Epithelial cell of proximal tubule (primary cell): ENCODE measurements at places on chromosomes 16 and 17. TPM values are rescaled to one million over a fixed set of nuclear protein-coding genes. Genes with fewer than 3 reads are reported as not detected.

The STAT5A gene
- total RNA-seq: 10.9 and 11.3 TPM in 2 replicates

The PITPNM3 gene
- 0.65 and 1.3 TPM in 2 replicates for total RNA-seq

The PLEKHH3 gene
- total RNA-seq: 8.5 and 19.1 TPM in 2 replicates

The MPV17L gene
- 2.2 and 5.9 TPM in 2 replicates for total RNA-seq

The VTN gene
- total RNA-seq: not detected in 2 replicates

- DNase-seq: no peak
These were observed 37.7 kb upstream of the MEAK7 start for GRCh38 chr16:84541999-84542817.

- no peak for DNase-seq
These were observed 120.4 kb downstream of the SNX29 start for GRCh38 chr16:12096828-12097522.

- no peak for DNase-seq
These were observed 8.0 kb downstream of the SYNGR3 start for GRCh38 chr16:1997494-1998359.

GRCh38 chr16:23428351-23428750 is 24.6 kb downstream of the COG7 start:
- DNase-seq: no peak

DNA sequence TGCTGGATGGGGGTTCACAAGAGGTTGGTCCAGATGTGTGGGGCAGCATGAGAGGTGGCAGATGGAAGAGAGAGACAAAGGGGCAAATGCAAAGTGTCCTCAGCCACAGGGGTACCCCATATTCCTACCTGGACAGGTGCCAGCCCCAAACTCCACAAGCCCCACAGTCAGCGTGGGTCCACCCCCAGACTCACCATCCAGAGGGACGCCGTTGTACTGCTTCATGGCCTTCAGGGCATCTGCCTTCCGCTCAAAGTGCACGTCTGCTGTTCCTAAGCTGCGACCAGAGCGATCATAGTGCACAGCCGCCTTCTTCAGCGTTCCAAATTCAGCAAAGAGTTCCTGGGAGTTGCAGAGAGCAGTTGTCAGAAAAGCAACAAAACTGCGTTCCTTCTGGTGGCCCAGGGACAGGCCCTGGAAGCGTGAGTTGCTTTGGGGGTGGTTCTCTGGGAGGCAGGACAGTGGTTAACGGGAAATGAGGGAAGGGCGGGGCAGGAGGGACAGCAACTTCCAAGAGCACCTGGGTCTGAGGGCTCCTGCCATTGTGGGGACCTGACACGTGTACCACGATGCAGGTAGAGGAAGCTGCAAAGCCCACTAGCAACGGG is 2.3 kb downstream of the ALYREF start:
- no peak for DNase-seq

GRCh38 chr16:67910158-67910557 is 17.1 kb downstream of the PSKH1 start:
- no peak for DNase-seq

DNA sequence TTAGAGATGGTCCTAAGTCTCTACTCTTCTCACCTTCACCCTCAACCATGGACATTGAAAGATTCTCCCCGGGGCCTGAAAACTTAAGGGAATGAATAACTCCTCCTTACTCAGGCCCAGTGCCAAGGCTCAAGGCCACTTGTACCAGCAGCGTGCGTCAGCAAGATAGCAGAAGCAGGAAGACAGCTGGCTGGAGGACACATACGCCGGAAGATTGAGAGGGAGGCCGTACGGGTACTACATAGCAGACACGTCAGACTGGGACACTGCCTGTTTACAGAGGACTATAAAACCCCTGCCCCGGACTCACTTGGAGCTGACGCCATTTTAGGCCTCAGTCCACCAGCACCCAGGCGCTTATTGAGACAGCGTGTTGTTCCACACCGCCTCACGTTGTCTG is 75.8 kb upstream of the MED13 start:
- DNase-seq: no peak

DNA sequence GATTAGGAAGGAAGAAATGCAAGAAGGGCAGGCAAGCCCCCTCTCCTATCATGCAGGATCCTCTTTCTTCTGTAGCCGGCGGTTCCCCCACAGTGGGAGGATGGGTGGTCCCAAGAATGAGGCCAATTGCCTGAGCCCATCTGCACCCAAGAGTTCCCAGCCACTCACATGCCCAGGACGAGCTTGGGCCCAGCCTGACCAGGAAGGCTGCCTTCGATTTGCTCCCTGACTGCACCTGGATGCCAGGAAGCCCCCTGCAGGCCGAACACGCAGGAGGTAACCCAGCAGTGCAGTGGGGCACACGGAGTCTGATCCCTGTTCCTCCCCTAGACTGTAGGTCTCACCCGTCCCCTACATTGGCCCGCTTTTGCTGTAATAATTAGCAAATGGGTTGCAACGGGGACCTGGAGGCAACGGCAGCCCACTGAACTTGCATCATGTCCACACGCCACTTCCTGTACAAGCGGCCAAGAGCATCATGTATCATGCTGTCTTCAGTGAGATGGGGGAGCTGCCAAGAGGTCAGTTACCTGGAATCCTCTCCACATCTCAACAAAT is 67.5 kb downstream of the AMFR start:
- DNase-seq: no peak

DNA sequence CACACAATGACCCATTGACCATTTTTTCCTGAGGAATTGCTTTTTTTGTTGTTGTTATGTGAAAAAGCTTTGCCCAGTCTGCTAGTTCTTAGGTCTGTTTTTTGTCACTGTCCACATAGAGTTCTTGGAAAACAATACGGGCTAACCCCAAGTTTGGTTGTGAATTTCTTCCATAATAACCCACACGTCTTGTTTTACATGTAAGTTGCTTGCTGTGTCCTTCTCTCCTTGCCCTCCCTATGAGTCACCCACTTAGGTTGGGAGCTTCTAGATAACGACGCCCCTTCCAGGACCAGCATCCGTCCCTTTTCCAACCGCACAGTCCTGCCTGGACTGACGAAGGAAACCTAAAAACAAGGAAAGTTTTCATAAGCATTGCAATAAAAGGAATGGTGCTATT is 175.3 kb upstream of the HS3ST3A1 start:
- DNase-seq: no peak

DNA sequence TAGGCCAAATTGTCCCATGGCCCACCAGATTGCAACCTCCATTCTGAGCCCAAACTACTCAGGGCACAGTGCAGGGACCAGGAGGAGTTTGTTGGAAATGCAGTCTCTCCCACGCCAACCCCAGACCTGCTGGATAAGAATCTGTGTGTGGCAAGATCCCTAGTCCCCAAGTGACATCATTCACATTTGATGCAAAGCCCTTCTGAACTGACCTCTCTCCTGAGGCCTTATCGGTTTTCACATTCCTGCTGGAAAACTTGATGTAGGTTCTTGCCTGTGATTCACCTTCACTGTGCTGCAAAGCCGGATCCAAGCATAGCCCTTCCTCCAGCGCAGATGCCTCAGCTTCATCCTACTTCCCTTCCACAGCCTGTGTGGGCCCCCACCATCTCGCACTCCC is 6.6 kb upstream of the SHCBP1 start:
- no peak for DNase-seq
